NCI-H1105 treated with DMSO at 0.1 percent for 48 hours (cell line): ENCODE measurements at places on chromosomes 16 and 17.

- DNase-seq: no peak
These were observed 88.7 kb downstream of the HS3ST3A1 start for GRCh38 chr17:13513039-13513405.

- no peak for DNase-seq
These were observed 79.7 kb downstream of the PLD6 start for GRCh38 chr17:17126131-17127110.

- no peak for DNase-seq
These were observed 136.6 kb upstream of the WSB1 start for GRCh38 chr17:27157297-27157696.

DNA sequence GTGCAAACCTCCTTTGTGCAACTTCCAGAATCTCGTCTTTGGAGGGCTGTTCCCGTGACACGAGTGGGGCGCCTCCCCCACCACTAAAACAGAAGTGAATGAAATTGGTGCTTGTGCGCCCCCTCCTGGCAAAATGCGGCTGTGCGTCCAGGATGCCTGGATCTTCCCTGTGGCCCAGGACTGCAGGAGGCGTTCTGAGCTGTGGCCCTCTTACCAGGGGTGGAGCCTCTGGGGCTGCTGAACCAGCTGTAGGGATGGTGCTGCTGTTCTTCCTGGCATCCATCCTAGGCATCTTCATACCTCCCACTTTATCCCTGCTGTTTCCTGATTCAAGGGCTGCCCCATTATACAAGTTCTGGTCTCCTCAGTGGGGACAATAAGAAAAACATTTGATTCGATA is 18.5 kb upstream of the NAGLU start:
- peak; percentile 19 for DNase-seq

DNA sequence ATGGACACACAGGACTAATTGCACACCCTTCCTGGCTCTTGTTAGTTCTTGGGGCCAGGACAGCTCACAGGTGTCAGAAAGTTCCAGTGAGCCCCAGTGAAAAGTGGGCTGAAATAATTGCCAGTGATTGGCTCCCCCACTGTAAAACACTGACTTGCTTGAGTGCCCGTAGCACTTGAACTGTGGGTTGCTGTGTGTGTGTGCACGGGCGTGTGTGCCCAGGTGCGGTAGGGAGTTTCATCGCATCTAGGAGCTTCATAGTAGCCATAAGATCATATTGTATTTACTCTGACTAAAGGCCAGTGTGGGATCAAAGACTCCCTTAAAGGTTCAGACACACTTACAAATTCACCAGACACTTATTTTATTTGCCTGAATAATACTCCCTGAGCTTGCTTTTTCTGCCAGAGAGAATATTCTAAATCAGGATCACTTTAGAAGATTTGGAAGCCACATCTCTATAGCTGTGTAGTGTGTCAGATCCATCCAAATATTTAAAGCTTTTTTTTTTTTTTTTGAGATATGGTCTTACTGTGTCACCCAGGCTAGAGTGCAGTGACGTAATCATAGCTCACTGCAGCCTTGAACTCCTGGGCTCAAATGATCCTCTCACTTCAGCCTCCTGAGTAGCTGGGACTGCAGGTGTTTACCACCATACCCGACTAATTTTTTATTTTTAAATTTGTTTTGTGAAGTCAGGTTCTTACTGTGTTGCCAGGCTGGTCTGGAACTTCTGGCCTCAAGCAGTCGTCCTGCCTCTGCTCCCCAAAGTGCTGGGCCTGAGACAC is 11.4 kb downstream of the UNK start:
- no peak for DNase-seq

DNA sequence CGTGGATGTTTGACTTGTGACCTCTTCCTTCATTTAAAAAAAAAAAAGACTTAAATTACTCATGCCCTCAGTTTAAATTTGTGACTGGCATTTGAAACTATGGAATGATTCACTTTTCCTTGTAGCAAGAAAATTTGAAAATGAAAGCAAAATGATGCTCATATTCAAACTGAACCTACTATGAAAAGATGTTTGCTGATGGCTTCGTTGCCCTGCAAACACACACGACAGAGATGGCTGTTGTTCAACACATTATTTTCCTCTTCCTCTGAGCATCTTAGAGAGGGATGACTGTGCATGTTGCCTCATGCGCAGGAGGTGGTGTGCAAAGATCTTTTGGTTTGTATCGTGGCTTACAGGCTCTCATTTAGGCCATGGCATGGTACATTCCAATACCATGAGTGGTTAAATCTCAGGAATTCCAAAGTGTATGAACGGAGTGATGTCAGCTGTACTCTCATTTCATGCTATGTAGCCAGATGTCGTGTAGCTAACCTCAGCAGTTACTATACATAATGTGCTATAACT is 164.5 kb downstream of the PRKCA start:
- no peak for DNase-seq
